ENCODE measurements at places on chromosomes 6 and 20.

DNA sequence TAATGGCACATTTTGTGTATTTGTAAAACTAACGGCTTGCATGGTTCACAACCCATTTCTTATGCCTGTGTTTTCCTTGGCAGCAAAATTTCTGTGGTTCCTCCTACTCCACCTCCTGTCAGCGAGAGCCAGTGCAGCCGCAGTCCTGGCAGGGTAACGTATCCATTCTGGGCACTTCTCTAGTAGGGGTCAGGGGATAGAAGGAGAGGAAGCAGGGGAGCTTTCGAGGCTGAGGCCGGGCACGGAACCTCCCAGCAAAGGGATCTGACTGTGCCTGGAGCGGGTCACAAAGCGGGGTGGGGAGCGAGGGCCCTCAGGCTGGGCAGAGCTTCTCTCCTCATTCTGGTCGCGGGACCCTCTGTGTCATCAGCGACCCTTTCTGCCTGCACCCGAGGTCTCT lies 58.4 kb downstream of the SYTL3 start:
- no peak for DNase-seq

DNA sequence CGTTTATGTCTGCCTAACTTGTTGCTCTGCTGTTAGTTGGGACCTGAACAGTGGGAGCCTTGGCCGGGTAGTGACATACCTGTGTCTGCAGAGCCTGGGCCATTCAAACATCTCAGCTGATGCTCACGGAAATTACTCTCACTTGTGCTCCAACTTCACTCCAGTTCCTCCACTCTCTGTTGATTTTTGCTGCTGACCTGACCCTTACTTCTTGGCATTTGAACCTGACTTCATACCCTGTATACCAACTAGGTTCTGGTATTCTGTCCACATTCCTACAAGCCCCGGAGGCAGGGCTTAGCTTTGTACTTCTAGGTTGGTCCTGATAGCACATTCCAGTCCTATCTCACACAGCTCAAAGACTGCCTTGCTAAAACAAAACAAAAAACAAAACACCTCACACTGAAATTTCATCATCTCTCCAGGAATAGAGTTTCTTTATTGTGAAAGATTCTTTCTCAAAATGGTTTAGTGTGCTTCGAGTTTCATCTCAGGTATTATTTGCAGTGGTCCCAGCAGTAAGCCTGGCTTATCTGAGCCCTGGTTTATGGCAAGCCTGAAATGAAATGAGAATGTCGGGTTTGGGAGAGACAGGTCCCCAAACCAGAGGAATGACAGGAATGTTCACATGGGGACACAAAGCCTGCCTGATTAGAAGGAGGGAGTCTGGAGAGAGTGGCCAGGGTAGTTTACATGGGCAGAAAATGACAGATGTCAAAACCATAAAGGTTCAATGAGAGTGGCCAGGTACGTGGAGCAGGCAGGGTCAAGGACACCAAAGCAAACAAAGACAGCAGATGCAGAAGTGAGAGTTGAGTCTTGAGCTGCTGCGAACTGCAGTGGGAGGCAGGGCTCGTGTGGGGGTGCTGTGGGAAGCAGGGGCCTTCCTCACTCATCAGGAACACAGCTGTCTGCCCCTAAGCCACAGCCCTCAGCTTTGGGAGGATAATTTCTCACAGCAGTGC lies 174.2 kb upstream of the HDAC2 start:
- no peak for DNase-seq

DNA sequence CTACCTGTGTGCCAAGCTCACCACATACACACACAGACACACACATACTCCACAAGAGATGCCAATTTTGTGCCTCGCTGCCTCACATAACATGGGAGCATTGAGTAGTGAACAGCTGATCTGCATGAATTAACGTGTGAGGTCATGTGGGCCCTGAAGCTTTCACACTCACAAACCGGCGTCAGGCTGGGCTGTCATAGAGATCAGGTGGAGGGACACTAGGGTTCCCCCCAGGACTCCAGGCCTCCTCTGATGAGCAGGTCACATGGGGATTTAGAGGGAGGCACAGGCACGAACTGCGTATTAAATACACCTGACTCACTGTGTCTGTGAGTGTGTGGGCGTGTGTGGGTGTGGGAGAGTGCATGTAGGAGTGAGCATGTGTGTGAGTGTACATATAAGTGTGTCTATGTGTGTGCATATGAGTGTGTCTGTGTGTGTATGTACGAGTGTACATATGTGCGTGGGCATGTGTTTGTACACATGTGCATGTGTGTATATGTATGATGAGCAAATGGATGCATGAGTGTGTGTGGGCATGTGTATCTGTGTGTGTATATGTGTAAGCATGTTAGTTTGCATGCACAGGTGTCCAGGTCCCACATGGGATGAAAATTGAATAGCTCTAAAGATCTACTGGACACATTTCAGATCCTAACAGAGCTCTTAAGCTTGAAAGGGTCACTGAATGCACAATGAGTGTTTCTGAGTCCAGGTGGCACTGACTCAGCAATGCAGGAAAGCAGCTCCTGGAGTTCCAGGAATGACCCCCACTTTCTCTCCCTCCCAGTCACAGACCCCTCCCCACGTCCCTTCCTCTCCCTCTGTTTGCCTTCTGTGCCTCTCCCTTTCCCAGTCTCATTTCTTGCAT lies 336.6 kb downstream of the PREX1 start:
- DNase-seq: no peak

- no peak for DNase-seq
Observed at GRCh38 chr6:134312038-134312660, 5.8 kb downstream of the SGK1 start.

- peak; percentile 0 for DNase-seq
Observed at GRCh38 chr6:135537741-135538301, 40.3 kb upstream of the AHI1 start.

- DNase-seq: peak; percentile 23
Observed at GRCh38 chr6:125858427-125859320, 67.9 kb downstream of the NCOA7 start.

GRCh38 chr20:41094353-41095055 lies 42.8 kb upstream of the PLCG1 start:
- no peak for DNase-seq

- no peak for DNase-seq
Observed at GRCh38 chr6:51302431-51302830, 483.8 kb downstream of the TFAP2B start.

DNA sequence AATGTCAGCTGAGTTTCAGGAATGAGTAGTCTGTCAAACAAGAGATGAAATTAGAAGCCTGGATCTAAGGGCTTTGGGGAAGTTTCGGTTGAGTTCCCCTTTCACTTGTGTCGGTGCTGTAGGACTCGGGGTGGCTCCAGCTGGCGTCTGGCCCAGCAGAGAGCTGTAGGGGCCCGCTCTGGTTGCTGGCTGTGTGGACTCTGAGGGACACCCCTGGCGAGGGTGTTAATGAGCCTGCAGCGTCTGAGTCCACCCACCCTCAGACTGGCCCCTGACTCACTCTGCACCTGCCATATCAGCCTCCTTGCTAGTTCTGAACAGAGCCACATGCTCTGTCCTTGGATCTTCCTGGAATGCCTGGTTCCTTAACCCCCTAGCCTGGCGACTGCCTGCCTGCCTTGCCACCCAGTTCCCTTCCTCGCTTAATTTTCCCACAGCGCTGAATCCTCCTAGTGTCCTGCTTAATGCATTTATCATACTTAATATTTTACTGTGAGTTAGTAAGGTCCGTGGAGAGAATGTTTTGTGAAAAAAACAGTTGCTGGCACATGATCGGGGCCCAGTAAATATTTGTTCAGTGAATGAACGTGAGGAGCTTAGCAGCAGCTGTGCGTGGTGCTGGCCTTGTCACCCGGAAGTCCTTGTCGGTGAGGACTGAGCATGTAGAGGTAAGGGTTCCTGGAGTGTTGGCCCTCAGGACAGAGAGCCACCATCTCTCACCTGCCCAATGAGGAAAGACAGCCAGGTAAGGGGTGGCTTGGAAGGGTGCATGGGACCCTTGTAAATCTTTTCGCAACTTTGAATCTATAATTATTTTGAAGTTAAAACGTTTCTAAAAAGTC lies 1.6 kb downstream of the DNAJC5 start:
- peak; percentile 32 for DNase-seq

DNA sequence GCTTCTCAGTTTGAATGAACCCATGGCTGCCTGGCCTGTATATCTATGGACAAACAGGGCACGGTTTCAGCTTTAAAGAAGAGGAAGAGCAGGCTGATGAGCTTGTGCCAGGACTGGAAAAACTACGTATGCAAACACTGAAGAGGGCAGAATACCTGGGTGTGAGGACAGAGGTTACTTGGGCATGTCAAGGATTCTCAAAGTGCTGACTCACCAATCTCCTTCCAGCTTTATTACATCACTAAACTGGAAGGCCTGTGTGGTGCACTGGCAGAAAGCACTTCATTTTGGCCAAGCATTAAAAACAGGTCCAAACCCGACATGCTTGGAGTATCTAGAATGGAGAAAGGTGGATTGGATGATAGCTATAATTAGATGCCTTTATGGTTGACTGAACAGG lies 95.2 kb downstream of the GMPR start:
- no peak for DNase-seq

DNA sequence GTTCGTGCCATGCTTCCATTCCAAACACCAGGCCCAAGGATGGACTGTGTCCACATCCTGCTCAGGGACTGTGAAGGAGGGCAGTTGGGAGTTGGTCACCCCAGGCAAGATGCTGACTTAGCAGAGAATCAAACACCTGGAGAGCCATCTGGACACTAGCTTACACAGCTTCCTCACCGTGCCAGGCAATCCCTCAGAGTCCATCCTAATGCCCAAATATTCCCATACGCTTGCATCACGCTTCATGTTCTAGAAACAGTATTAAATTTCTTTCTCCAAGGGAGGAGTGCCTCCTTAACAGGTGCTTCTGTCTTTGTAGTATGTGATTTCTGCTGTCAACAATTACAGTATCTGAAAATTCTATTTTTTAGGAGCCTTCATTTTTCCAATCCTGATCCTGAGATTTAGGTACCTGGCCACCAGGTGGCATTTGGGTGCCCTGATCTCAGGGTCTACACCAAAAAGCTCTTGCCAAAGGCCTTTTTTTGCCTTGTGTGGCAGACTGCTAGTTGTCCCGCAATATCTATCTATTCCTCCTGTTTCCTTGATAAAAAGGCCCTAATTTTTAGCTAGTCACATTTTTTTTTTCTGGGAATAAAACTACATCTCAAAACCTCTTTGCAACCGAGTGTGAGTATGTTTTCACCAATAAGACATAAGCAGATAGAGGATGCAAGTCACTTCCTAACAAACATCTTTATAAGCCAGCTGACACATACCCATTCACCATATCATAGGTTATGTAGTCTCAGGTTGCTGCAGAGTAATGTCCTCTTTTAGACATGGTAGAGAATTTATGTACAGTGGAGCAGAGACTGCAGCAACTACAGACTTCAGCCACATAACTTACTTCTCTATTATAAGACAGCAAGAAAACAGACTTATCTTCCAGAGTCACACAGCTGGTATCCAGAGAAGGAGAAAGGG lies 85.0 kb downstream of the PREP start:
- peak; percentile 8 for DNase-seq

DNA sequence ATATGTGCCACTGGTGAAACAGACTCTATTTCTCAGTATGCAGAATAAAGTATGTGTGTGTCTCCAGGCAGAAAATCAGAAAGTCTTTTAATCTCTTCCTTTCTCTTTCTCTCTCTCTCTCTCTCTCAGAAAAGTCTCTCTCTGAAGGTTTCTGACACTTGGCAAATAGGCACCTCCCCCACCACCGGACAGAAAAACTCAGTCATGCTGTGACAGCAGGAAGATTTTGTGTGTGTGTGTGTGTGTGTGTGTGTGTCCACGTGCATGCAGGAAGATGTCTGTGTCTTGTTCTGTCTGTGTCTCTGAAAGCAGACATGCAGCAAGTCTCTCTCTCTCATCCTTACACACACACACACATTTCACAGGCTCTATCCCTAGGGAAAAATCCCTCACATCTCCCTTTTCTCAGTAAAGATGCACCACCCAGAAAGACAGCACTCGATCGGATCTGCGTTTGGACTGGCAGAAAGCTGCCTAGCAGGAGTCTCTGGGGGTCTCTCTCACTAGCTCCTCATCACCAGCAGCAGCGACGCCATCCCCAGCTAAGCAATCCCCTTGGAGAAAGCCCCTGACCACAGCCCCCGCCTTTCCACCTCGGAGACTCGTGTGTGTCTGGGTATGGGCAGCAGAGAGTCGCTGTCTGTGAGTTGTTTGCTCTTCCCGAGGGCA lies 98.3 kb downstream of the EDN3 start:
- DNase-seq: no peak

- no peak for DNase-seq
Observed at GRCh38 chr6:32196682-32197616, 4.5 kb upstream of the GPSM3 start.

DNA sequence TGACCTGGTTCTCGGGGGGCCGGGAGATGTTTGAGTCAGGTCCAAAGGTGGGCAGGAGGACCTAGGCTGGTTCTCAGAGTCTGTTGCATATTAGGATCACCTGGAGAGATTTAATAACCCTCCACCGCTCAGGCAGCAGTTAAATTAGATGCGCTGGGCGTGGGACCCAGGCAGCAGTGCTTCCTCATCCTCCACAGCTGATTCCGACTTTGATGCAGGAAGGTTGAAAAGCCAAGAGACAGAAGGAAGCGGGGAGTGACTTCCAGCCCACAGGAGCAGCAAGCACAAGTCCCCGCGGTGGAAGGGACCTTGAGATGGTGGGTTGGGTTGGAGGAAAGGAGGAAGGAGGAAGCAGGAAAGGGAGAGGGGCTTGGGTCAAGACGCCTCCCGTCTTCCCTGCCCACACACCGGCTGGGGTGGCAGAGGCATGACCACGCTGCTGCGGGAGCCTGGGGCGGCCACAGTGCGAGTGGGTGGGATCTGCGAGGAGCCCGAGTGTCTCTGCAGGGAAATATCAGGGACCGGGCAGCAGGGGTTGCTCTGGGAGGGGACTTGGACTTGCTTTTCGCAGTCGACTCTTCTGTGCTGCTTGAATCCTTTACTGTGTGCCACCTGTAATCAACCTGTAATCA lies 146.0 kb downstream of the PHACTR3 start:
- no peak for DNase-seq

GRCh38 chr20:25470045-25470444 lies 62.6 kb downstream of the GINS1 start:
- peak; percentile 25 for DNase-seq

GRCh38 chr6:110415086-110415916 lies at the start of gene DDO:
Gene DDO, minus strand, starts transcription at chr6:110415575. Its CDS starts 2,113 bp downstream, at chr6:110413462.
- DNase-seq: peak; percentile 7

DNA sequence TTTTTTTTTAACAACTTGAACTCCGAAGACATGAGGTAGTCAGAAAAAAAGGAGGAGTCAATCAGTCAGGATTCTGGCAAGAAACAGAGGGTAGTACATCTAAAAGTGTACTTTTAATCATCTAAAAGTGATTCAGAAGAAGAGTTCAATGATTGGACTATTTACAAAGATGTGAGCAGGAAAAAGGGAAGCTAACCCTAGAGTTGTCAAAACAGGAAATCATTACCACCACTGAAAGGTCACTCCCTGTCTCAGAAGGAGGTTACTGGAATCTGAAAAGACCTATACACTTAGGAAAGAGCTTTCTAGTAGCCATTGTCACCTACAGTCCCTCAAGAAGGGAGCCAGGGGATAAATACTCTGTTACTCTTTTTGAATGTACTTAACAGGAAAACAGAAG lies 16.7 kb upstream of the LMBRD1 start:
- no peak for DNase-seq

DNA sequence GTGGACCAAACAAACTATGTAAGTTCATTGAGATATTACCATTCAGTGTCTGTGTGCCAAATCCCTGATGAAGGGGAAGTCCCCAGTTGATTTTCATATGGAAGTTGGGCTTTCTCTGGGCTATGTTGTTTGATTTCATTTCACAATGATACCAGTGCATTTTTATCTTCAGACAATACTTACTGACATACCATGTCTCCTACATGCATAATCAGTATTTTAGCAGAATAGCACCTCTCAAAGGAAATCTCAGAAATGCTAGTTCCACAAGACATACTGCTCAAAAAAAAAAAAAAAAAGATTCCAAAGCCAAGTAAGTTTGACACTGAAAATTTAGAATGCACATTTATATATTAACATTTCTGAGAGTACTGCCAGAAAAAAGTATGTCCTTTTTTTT lies 168.8 kb upstream of the RNF217 start:
- no peak for DNase-seq
